GM23338 (cell line): ENCODE measurements at places on chromosomes 11 and 22.
A peak's percentile ranks its signal among the peaks of the same experiment; 100 is the strongest.

GRCh38 chr11:134574947-134575346, 162.9 kb upstream of the B3GAT1 start:
- DNase-seq = no peak

- peak; percentile 51 for DNase-seq
Measured at GRCh38 chr11:112826026-112826425, 135.2 kb upstream of the NCAM1 start.

DNA sequence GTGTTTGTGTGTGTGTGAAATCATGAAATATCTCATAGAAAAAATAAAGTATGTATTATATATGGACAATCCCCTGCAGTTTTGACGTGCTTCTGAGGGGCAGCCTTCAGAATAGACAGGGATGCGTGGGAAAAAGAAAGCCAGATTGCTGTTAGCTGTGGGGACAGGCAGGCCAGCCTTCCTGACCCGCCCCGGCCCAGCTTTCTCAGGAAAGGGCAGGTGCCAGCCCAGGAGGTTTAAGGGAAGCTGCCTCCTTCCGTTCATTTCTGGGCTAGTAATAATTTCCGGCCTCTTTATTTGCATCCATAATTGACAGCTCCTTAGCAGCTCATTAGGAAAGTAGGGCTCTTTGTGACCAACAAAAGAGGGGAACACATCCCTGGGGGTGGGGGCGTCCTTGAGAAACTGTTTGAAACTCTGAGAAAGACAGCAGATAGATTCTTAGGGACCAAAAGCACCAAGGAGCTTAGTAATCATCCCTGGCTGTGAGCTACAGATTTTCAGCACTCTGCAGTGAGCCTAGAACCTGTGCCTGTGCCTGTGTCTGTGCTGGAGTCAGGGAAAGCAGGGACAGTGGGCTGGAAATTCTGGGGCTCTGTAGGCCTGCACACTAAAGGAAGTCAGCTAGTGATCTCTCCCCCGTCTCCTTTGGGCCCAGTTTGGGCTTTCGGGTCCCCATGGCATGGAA, 632.9 kb upstream of the CADM1 start:
- DNase-seq = no peak

GRCh38 chr11:28878025-28878424, 769.8 kb downstream of the METTL15 start:
- DNase-seq = no peak

- no peak for DNase-seq
Measured at GRCh38 chr11:96299155-96299888, 43.7 kb downstream of the MAML2 start.

GRCh38 chr11:79406376-79406775, 34.5 kb downstream of the TENM4 start:
- no peak for DNase-seq

DNA sequence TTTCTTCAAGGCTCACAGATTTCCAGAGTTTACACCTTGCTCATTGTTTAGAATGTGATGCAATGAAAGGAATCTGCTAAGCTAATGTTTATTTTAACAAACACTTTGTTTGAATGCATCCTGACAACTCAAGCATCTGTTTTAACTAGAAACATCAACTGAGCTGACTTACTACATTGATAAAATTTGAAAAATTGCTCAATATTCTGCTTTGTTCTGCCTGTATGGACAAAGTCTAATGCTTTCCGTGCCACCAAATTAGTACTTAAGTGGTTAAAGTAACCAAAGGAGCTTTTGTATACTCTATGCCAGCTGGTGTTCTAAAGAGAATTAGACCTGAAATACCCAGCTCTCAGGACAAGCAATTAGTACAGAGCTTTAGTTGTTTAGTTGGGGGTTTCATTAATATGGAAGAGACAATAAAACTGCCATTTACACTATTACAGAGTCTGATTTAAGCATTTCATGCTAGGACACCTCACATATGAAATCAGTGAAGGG, 105.2 kb downstream of the MAML2 start:
- DNase-seq = no peak

- no peak for DNase-seq
Measured at GRCh38 chr11:130462101-130462885, 13.8 kb downstream of the ADAMTS15 start.

GRCh38 chr11:88152381-88152780, 22.9 kb downstream of the RAB38 start:
- no peak for DNase-seq

DNA sequence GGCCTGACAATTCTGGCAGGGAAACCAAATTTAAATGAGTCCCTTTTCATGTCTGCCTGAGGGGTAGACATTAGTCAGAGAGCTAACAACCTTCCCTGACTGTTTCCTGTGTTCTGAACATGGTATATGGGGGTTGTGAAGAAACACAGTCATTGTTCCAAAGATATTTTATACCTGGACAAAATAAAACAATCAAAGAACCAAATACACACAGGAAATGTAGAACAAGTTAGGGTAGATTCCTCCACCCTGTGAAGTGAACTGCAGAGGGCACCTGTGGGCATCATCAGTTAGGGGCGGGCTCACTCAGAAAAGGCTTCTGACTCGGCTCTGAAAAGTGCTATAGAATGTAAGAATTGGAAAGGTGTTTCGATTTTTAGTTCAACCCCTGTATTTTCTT, 231.9 kb upstream of the CADM1 start:
- DNase-seq = no peak

DNA sequence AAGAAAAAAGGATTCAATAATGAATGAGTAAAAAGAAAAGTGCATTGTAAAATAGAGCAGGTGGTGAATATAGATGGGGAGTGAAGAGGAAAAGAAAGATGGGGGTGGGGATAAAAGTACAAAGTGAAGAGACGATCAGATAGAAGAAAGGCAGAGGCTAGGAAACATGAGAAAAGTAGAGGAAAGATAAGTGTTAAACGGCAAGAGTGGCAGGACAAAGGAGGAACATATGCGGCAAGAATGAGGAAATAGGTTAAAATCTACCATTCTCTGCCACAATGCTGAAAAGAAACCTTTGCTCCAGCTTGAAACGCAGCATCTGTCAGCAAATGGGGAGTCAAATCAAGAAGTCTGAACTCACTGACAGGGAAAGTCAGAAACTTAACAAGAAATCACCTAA, 6.8 kb downstream of the FUT4 start:
- no peak for DNase-seq

DNA sequence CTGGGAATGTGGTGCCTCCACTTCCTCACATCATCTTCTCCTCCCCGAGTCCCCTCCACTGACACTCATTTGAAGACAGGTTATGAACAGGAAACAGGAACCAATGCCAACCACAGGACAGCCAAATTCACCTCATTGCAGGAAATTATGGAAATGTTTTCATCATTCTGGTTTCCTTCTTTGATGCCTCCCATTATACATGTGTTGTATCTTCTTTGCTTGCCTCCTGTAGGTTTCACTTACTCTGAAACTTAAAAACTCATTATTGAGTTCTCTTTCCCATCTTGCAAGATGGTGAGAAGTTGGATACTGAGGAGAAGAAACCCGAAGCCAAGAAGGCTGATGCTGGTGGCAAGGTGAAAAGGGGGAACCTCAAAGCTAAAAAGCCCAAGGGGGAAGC, 108.5 kb downstream of the PHF21B start:
- no peak for DNase-seq

GRCh38 chr11:46493791-46494190, 100.0 kb downstream of the AMBRA1 start:
- DNase-seq = no peak
